ENCODE measurements at places on chromosomes 13 and 19.
A peak's percentile ranks its signal among the peaks of the same experiment; 100 is the strongest.

DNA sequence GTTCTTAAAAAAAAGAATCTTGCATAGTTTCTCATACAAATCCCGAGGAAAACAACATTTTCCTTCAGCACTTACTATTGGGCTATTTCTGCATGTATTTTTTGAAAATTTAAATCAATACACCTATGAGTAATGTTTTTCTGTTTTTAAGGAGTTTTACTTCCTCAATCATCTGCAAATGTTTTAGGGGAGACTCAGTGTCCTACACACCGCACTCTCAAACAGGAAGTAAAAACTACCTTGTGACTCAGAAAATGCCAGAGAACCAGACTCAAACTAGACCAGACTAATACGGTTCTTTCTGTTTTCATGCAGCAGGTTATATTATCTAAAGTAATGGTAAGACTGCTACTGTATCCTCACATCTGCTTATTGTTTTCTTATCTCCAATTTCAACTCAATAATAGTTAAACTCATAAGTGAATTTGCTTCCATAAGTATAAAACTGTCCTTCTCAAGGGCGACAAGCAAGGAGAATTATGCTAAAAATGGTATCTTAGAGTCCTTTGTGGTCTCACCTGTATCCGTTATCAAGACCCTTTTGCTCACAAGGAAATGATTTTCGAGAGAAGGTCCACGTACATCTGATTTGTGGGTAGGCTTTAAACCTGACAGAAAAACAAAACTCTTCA lies 52.5 kb downstream of the FLT3 start:
- peak; percentile 26 for DNase-seq

DNA sequence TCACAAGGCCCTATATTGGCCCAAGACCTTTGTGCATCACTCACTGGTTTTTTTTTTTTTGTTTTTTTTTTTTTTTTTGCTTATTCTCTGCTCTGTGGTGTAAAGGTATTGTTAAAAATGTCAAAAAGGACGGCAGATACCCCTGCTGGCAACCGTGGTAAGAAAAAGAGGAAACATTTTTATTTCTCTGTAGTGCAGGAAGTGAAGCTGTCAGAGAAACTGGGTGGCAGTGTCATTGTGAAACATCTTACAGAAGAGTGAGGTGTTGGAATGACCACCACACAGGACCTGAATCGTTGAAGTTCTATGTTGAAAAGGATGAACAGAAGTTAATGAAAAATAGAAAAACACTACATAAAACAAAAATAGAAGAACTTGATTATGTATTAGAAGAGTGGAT lies 346.4 kb downstream of the FGF9 start:
- peak; percentile 19 for DNase-seq

- DNase-seq = no peak
Measured at GRCh38 chr13:106143392-106143791, 392.1 kb downstream of the EFNB2 start.

- DNase-seq = no peak
Measured at GRCh38 chr13:28412981-28413380, 81.9 kb downstream of the FLT1 start.

GRCh38 chr13:65656740-65657329 lies 1573.3 kb downstream of the PCDH9 start:
- DNase-seq = no peak

DNA sequence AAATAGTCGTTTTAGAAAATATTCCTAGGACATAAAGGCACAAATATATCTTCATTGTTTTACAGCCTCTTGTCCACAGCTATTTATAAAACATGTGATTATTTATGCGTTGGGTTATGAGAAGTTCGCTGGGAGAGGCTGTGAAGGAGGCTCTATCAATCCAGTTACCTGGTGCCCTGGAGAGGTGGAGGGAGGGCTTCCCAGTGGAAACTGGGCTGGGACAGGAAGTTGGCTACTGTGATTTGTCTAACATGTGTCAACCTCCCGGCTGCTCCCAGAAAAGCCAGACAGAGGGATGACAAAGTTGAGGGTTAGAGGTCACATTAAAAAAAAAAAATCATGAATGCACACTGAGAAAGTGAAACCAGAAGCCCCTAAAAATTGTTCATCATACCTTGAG lies 346.5 kb downstream of the ZNF536 start:
- no peak for DNase-seq

DNA sequence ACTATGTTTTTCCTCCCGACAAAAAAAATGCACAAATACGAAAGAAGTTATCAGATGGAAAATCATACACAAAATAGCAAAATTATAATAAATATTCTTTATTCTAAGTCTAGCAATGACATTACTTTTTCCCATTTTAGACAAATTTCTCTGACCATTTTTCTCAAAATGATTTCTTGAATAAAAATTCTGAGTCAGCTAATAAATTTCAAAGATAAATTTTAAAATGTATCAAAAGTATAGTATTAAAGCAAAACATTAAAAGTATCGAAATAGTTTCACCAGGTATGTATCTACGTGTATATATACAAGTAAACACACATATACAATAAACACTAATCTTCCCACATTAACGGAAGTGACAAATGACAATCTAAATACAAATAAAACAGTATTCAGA lies 8.9 kb downstream of the ZC3H13 start:
- DNase-seq = no peak

DNA sequence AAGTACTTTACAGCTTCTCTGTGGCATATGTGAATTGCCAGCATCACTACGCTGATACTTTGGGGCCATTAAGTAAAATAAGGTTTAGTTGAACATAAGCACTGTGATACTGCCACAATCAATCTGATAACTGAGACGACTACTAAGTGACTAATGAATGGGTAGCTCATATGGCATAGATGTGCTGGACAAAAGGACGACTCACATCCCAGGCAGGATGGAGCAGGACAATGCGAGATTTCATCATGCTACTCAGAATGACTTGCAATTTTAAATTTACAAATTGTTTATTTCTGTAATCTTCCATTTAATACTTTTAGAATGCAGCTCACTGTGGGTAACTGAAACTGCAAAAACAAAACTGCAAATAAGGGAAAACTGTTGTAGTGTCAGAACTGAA lies 13.6 kb downstream of the CCDC122 start:
- no peak for DNase-seq

DNA sequence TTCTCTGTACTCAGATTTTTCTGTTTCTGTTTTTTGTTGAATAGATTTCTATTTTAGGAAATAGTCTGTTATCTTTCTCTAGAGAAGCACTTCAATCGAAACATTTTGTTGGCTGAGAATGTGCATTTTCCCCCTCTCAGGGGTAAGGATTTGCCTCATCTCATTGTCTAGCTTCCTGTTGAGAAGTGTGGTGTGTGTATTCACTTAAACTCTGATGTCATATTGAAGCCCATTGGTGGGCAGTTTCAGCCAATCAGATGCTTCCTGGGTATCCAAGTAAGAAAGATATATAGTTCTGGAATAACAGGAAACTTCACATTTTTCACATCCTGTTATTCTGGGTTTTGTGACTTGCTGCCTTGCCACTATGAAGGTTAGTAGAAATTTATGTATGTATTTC lies 87.6 kb downstream of the ARHGEF7 start:
- peak; percentile 44 for DNase-seq

DNA sequence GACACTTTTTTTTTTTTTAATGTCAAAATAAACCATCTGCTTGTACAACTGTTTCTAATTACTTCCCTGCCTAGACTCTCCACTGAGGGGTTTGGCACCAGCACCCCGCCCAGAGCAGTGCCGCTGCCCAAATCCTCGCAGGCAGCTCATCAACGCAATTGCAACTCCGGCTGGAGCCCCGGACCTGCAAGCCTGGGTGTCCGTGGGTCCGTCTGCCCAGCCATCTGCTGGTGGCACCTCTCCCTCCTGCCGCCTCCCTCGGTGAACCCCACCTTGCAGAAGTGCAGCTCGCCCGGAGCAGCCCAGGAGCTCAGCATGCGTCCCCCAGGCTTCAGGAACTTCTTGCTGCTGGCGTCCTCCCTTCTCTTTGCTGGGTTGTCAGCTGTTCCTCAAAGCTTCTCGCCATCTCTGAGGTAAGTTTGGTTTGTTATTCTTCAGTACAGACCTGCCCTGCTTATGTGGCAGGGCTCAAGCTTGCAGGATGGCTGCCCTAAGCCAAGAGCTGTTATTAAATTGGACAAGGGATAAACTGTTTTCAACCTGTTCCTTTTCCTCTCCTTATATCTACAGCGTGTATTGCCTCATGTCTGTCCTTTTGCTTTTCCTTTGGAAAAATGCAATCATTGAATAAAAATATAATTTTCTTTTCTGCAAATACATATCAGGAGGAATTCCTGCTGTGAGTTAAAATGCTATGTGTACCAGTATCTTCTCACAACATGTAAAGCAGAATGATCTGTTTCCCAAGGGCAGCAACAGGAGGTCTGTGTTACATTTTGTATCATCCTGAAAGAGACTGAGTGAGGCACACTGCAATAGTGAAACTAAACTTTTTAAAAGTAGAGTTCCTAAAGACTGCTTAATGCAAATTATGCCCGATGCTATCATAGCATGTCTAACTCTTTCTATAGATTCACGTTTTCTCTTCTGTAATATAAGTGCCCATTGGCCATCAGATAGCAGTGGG lies at the start of gene ITGBL1:
Gene ITGBL1, plus strand, starts transcription at position 157 of the 967 bp plus-strand sequence. Its CDS starts 159 bp downstream, at position 316.
- DNase-seq = no peak

DNA sequence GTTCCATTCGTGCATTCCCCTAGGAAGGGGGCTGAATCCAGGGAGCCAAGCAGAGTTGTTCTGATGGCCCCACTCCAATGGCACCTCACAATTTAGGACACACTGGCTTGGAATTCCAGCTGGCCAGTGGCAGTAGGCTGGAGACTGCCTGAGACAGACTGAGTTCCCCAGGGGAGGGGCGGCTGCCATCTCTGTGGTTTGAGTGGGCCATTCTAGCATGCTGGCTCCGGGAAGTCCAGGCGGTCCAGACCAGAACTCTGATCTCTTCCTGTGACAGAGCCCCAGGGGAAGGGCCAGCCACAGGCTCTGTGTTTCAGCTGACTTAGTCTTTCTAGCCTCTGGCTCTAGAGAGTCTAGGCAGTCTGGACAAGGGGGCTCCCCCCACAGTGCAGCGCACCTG lies 29.5 kb upstream of the SLC7A1 start:
- DNase-seq = no peak

GRCh38 chr19:39341129-39341718 lies 997 bp upstream of the SAMD4B start:
- DNase-seq = no peak

- DNase-seq = no peak
Measured at GRCh38 chr19:45828945-45829344, 13.8 kb upstream of the RSPH6A start.

- DNase-seq = no peak
Measured at GRCh38 chr13:29024783-29025182, 204.6 kb downstream of the MTUS2 start.

GRCh38 chr13:93230261-93230855 lies 3.8 kb downstream of the GPC6 start:
- DNase-seq = no peak

DNA sequence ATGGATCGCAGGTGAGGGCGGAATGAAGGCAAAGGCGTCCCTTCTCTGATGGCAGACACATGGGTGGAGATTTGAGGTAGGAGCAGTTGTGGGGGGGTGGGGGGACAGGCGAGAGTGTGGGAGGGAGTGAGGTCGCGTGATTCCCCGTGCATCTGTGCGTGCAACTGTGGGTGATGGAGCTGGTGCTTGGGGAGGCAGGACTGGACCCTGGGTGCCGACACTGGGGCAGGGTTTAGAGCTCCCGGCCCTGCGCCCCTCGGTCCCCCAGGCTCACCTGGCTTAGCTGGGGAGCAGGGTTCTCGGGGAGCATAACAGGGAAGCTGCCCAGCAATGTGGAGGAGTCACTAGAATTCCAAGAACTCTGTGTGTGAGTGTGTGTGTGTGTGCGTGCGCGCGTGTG lies 3.4 kb downstream of the TMPRSS9 start:
- no peak for DNase-seq

- no peak for DNase-seq
Measured at GRCh38 chr19:3403489-3404323, 37.3 kb downstream of the NFIC start.

DNA sequence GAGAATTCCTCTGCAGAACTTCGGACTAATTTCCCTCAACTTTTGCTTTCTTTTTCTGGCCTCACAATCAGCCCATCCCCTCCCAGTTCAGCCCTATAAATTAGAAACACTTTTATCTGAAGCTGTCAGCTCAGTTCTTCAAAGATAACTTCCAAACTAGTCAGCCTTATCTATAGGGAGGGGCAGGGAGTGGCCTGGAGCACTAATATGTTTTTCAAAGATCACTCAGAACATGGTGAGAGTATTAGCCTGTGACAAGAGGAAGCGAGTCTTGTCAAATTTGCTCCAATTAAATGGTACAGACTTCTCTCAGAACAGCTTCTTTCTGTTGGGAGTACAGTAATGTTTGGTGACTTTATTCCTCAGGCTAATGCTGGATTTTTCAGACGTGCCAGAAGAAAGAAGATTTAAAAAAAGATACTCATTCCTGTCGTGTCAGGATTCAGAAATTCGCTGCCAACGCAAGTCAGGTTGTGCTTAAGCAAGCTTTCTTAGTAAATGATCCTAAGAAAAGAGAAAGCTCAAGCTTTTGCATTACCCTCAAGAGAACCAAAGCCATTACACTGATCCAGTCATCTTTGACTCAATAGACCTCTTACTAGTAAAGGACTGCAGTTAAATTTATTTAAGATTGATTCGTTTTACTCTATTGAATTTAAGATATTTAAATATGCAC lies 1033.6 kb downstream of the SLITRK5 start:
- no peak for DNase-seq

DNA sequence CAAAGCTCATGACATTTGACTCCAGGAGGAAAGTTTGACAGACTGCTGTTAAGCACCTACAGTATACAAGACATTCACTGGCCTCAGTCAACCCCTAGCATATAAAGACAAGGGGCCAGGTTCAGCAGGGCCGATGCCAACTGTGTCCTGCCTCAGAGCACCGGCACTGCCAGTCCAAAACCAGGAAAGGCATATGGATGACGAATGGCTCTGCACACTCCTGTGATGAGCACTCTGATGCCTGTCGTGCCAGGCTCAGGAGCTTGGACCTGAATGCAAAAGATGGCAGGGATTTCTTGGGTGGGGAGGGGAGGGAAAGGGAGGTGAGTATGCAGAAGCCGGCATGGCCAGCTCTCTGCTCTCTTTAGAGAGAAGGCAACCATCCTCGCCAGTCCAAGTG lies 38.9 kb downstream of the COL4A1 start:
- no peak for DNase-seq

- DNase-seq = no peak
Measured at GRCh38 chr13:97456047-97456446, 22.1 kb downstream of the RAP2A start.

DNA sequence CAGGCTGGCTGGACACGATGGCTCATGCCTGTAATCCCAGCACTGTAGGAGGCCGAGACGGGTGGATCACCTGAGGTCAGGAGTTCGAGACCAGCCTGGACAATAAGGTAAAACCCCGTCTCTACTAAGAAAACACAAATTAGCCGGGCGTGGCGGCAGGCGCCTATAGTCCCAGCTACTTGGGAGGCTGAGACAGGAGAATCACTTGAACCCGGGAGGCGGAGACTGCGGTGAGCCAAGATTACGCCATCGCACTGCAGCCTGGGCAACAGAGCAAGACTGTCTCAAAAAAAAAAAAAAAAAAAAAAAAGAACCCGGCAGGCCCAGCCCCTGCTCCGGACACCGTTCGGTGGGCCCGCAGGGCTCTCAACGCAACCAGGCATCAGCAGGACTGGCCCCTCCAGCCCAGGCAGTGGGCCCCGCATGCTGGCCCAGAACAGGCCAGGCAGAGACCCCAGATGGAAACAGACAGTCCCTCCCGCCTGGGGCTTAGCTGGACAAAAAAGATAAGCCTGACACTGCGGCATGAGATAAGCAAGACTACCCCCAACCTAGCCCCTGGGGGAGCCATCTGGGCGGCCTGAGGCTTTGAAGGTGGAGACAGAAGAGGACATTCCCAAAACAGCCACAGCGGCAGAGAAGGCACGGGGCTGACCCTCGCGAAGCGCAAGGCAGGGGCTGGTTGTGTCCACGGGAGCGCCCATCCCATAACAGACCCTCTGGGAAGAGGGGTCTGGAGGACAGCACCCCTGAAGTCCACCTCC lies 11.6 kb downstream of the REXO1 start:
- no peak for DNase-seq
